Sigmoid colon (tissue), 7 donors: ENCODE measurements at places on chromosomes 5 and 9. TPM values are rescaled to one million over a fixed set of nuclear protein-coding genes. Genes with fewer than 3 reads are reported as not detected.

CDKN2B-AS1 gene
- total RNA-seq, result 0.49 TPM

DNA sequence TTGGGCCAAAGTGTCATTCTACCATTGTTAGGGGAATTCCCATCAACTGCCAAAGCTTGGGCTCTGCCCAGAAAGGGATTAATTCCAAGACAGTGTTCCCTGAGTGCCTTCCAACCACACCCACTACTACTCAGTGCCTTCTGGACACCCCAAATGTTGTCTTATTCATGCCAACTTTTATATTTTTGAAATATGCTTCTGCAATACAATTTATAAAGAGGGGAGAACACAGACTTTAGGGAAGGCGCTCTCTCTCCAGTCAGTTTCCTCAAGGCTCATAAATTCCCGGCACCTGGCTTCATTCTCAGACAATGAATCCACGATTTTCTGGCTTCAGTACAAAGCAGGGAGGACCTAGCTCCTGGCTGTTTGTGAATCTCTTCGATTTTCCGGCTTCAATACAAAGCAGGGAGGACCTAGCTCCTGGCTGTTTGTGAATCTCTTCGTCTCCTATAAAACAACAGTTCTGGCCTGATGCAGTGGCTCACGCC, 120.1 kb upstream of the MYO10 start:
- DNase-seq, result no peak

DNA sequence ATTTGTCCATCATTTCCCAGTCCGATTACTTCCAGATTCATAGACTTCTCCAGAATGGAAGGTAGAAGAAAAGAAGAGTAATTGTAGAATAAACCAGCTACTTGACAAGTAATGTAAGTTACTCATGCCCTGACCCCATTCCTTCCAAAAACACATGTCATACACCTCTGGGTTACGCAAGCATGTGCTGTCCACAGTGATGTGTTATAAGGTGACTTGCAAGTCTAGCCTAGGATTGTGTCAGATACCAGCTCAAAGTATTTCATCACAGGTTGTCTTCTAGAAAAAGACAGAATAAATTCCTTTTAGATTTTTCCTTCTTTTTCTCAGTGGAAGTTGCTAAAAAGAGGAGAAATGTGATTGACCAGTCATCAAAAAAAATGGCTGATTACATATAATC, 8.0 kb upstream of the TLR4 start:
- DNase-seq, result no peak

CCL27 gene
- not detected for total RNA-seq
